Activated CD8-positive, alpha-beta memory T cell treated with anti-CD3 and anti-CD28 coated beads for 36 hours (primary cell): ENCODE measurements at places on chromosomes 7 and 10. TPM values are rescaled to one million over a fixed set of nuclear protein-coding genes. Genes with fewer than 3 reads are reported as not detected.

Gene TFR2
- 17.7 TPM for total RNA-seq

Gene PIK3AP1
- 9.8 TPM for total RNA-seq

Gene JCAD
- 0.02 TPM for total RNA-seq

Gene GIGYF1
- total RNA-seq = 48.6 TPM

Gene RNLS
- total RNA-seq = 4.3 TPM

Gene CALML5
- total RNA-seq = not detected

Gene SEMA3D
- not detected for total RNA-seq

Gene CUL2
- total RNA-seq = 54.7 TPM
